ENCODE measurements at places on chromosomes 16 and 17.

- DNase-seq = peak; percentile 68
These were observed 9.8 kb upstream of the MED11 start for GRCh38 chr17:4721203-4722135.

- no peak for DNase-seq
These were observed 51.1 kb upstream of the FOXF1 start for GRCh38 chr16:86459266-86459665.

DNA sequence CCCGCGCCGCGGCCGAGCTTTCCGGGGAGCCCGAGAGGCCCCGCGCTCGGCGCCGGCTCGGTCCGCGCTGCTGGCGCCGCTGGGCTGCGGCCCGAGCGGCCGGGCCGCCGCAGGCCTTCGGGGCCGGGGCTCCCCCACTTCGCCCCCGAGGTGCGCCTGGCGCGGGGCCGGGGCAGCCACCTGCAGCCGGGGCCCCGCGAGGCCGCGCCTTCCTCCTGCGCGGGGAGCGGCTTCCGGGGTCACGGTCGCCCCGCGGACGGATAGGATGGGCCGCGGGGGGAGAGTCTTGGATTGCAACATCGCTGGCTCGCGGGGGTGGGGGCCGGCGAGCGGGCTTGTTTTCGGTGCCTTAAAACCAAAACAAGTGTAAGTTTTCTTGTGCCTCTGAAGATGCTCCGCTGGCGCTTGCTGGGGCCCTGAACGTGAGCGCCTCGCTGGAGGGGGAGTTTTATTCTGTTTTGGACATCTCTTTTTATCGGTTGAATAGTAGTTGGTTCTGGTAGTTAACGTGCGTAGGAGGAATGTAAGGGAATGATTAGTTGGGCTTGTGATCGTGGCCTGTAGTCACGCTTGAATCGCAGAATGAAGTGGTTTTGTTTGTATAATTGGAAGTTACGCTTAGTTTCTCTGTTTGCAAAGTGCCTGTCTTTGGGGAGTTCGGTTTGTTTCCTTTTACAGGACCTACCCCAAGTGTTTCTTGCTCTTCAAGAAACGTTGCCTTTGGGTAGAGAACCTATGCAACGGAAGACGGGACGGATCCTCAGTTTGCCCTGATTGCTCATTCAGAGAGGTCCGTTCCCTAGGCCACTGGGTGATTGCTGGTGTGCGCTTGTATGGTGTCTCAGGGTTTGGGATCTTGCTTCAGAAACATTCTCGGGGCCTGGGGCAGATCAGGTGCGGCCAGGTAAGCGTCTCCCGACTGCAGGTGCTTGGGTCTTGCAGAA, 724 bp downstream of the UBE2I start:
- DNase-seq = peak; percentile 78

GRCh38 chr17:43020789-43021740, 1.1 kb downstream of the VAT1 start:
- no peak for DNase-seq

GRCh38 chr17:37769050-37769449, 24.2 kb upstream of the HNF1B start:
- DNase-seq = no peak

DNA sequence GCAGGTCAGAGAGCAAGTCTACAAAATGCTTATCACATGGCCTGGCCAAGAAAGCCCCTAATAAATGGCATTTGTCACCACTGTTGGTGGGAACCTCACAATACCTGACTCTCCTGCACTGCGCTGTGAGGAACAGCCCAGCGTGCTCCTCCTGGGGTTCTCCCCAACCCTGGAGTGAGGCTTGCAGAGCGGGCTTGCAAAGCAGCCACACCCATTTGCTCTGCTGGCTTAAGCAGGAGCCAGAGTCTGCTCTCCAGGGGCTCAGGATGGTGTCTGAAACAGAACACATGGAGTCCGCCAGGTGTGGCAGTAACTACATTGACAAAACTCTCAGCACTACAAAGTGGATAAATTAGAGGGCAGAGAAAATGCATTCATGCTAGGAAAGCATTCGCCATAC, 331.0 kb upstream of the CCL2 start:
- DNase-seq = no peak

- DNase-seq = no peak
These were observed 199.0 kb upstream of the NLRP1 start for GRCh38 chr17:5783269-5783668.

DNA sequence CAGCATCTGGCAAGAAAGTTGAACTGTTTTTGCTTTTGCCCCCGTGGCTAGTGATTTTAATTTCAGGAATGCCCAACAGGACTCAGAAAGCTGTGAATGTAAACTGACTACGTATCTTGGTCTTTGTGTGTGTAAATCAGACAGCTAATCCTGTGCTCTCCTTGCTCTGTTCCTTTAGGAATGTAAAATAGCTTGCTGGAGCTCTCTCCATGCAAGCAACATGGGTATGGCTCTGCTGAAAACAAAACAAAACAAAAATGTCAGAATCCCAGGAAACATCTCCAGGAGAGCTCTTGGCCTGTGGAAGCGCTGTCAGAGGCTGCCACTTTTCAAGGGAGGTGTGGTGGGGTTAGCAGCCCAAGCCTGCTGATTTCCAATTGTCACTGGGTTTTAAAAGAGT, 161.8 kb upstream of the NOG start:
- no peak for DNase-seq

- DNase-seq = no peak
These were observed 23.4 kb downstream of the MBTPS1 start for GRCh38 chr16:84093120-84093878.

DNA sequence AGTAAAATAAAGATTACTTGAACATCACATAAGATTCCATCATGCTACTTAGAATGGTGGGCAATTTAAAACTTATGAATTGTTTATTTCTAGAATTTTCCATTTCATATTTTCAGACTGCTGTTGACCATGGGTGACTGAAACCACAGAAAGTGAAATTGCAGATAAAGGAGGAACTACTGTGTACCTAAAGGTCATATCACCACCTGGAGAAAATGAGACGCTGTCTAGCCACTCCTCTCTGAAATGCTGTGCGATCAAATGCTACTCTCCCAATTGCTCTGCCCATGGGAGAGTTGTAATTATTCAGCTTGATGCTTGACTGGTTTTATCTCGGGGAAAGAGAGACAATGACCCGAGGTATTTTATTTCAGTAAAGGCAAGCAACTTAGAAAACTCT, 128.9 kb upstream of the ERCC4 start:
- no peak for DNase-seq

DNA sequence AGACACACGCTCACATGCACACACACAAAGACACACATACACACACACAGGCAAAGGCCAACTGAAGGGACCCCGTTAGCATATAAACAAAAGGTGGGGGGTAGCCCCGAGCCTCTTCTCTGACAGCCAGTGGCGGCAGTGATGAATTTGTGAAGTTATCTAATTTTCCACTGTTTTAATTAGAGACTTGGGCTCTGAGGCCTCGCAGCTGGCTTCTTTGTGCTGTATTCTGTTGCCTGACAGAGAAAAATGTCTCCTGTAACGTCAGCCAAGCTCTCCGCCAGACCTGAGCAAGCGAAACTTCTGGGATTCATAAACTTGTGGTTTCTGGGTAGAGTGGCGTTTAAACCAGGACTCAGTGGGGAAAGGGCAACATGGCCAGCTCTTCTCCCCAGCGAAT, 113.9 kb upstream of the FOXF1 start:
- no peak for DNase-seq

- DNase-seq = no peak
These were observed 924 bp downstream of the ZNF598 start for GRCh38 chr16:2008631-2009163.

DNA sequence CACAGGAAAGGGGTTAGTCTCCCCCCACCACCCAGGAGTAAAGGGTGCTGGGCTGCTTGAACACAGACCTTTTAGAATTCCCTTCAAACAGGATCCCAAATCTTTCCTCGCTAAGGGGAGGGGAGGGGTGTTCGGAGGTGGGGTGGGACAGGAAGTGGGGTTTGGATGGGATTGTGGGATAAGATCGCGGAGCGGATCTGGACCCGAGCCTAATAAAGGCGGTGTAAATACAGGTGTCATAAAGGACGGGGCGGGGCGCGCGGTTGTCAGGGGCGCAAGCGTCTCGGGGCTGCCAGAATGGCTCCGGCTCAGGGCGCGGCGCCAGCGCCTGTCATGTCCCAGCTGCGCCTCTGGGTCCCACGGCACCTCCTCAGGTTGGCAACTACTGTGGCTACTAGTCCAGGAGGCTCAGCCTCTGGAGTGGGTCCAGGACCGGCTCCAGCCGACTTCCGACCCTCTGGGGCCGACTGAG, 59.8 kb upstream of the FBXO47 start:
- DNase-seq = no peak
